ENCODE measurements at places on chromosomes 7 and 10.
A peak's percentile ranks its signal among the peaks of the same experiment; 100 is the strongest.

DNA sequence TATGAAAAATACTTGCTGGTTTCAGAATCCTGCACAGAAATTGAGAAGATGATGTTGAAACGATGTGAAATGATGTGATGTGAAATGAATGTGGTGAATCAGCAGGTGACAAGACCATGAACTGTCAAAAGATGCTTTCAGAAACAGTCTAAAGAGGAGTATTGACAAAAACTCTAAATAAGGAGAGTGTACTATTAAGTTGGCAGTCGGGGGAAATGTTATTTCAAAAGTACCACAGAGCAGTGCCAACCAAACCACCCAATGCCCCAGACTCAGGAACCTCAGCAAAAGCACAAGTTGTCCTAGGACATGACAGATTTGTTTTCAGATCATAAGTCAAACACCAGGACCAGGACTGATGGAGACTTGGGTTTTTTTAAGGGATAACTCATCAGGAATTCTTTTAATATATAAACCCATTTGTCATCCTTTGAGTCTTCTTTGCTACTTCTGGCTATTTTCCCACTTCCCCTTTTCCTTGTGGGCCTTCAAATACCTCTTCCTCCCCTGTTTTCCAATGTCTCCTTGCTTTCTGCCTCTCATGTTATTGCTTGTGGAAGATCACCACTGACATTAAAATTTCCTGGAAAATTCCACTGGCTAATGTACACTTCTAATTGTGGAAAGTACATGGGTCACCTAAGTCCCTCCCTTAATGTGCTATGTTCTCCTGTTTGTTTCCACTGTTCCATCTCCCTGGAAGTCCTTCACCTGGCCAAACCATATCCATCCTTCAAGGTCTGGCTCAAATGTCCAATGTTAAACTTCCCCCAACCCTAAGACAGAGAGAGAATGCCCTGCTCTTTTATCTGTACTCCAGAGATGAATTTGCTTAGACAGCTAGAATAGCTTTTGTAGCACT, 10.2 kb upstream of the PPP1R3C start:
- DNase-seq = no peak

DNA sequence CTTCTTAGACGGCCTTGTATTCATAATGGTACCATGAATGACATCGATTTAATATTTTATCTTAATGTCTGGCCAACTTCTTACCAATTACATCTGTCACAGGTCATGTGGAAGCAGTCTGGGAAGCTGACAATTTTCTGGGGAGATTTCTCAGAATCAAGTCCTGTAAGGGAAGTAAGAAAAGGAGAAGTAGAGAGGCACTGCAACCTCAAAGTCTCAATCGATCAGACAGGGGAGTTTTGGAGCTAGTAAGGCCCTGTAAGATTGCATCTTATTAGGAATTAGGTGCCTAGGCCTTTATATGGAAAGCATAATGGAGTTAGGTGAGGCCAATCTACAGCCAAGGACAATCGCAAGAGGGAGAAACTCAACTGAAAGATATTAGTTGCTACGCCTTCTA, 694.6 kb upstream of the SORCS1 start:
- DNase-seq = no peak

GRCh38 chr7:121273467-121274167, 55.2 kb upstream of the WNT16 start:
- DNase-seq = no peak

GRCh38 chr7:135098391-135098790, 49.5 kb upstream of the TMEM140 start:
- DNase-seq = no peak

DNA sequence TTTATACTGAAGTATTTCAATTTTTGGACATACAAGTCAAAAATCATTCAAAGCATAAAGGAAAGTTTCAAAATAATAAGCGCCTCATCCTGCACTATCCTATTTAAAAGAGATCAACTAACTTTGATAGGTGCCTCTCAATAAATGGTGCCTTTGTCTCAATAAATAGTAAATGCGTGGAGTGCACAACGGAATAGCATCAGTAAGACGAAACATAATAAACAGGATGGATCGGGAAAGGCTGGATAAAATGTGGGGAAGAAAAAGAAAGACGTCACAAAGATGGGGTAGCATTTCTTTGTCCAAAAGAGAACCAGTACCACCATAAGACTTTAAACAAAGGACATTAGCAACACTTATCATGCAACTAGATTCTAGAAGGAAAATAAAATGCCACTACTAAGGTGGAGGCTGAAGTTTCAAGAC, 571 bp upstream of the PRKAR2B start:
- no peak for DNase-seq

- no peak for DNase-seq
These were observed 335.8 kb downstream of the FRMD4A start for GRCh38 chr10:13994932-13995331.

GRCh38 chr7:65722361-65722792, 150.5 kb upstream of the VKORC1L1 start:
- DNase-seq = peak; percentile 54

DNA sequence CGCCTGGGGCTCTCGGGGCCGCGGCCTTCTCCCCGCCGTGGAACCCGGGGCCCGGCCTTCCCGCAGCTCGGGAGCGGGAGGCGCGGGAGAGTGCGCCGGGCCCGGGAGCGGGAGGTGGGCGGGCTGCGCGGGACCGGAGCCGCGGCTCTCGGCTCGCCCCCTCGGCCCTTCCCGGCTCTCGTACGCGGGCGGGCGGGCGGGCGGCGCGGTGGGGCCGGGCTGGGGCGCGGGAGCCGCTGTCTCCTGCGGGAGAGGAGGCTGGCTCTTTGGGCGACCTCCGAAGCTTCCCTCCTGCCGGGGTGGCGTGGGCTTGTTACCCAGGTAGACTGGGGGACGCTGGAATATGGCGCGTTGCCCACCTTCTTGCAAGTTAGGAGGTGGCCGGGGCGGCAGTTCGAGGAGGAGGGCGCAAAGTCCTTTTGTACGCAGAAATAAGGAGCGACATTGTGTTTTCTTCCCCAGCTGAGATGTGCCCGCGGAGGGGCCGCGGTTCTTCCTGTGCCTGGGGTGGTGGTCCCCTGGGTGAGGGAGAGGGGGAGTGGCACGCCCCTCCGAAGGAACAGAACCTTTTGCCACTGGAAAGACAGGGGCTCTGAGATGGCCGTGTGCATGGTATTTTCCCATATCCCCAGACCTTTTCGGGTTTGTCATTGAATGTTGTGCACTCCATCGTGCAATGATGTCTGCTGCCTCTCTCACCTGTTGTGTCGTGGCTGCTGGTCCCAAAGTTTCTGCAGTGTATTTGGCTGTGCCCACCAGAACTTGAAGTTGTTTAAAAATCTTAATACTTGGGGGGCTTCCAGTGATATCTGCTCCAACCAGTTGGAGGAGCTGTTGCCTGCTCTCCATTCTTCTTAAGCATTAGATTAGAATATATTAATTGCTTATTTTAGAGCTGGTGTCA, 844 bp downstream of the NRF1 start:
- DNase-seq = no peak

DNA sequence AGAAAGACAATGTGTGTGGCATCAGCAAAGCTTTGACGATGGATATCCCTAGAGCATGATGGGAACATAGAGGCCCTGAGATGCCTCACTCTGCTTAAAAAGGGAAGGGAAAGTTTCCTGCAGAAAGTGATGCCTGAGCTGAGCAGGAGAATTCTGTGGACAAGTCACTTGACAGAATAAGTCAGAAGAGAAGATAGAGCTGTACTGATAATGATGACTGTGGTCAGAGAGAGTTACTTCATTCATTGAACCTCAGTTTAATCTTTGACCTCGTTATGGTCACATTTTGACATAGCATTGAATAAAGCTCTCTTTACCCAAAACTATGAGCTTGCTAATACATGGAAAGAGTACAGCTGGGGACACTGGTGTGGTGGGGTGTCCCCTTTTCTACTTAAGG, 7.6 kb downstream of the CUBN start:
- no peak for DNase-seq

- DNase-seq = no peak
These were observed 52.8 kb downstream of the NAMPT start for GRCh38 chr7:106231856-106232490.

GRCh38 chr7:29935111-29935510, 54.5 kb downstream of the SCRN1 start:
- DNase-seq = no peak

- DNase-seq = no peak
These were observed 18.6 kb upstream of the VCL start for GRCh38 chr10:73979141-73979808.

- no peak for DNase-seq
These were observed 861 bp upstream of the USP6NL start for GRCh38 chr10:11612021-11613001.
